Epithelial cell of alveolus of lung (primary cell): ENCODE measurements at places on chromosomes 4 and X. TPM values are rescaled to one million over a fixed set of nuclear protein-coding genes. Genes with fewer than 3 reads are reported as not detected.

The PPP4R3C gene
- not detected in 2 replicates for total RNA-seq

The PNMA6F gene
- total RNA-seq: not detected in 2 replicates

The SH3TC1 gene
- 2.2 and 13.4 TPM in 2 replicates for total RNA-seq

The C4orf17 gene
- total RNA-seq: not detected in 2 replicates

The MXRA5 gene
- 1.9 and 30.0 TPM in 2 replicates for total RNA-seq

The MAGEB10 gene
- not detected in 2 replicates for total RNA-seq

The MBNL3 gene
- total RNA-seq: 3.8 and 6.5 TPM in 2 replicates

The SPIN2B gene
- 3.2 and 17.5 TPM in 2 replicates for total RNA-seq

The ARFIP1 gene
- total RNA-seq: 25.9 and 32.8 TPM in 2 replicates

The FAM184B gene
- not detected in 2 replicates for total RNA-seq

The HTN1 gene
- not detected in 2 replicates for total RNA-seq

The EGFL6 gene
- total RNA-seq: not detected in 2 replicates

The SYTL5 gene
- 0.65 and 1.4 TPM in 2 replicates for total RNA-seq

The MAGEB2 gene
- not detected in 2 replicates for total RNA-seq

The IGSF1 gene
- 0.26 and 0.48 TPM in 2 replicates for total RNA-seq

The FABP2 gene
- total RNA-seq: not detected in 2 replicates

The GAGE12H gene
- not detected in 2 replicates for total RNA-seq

The IRS4 gene
- total RNA-seq: 0.13 TPM in 1 of 2 replicates, not detected in the other

The AKAP14 gene
- not detected in 2 replicates for total RNA-seq

The RAI2 gene
- 0.16 and 0.78 TPM in 2 replicates for total RNA-seq

The PPP2R2C gene
- 0.26 TPM in 1 of 2 replicates, not detected in the other for total RNA-seq

The SLC2A9 gene
- total RNA-seq: 1.8 and 4.1 TPM in 2 replicates

The QDPR gene
- total RNA-seq: 11.1 and 24.4 TPM in 2 replicates

The MAGEA2 gene
- not detected in 2 replicates for total RNA-seq

The MFAP3L gene
- 0.24 and 2.5 TPM in 2 replicates for total RNA-seq

The UNC5C gene
- total RNA-seq: 6.7 and 11.4 TPM in 2 replicates

The IL3RA gene
- total RNA-seq: 0.13 TPM in 1 of 2 replicates, not detected in the other

The UGDH gene
- total RNA-seq: 73.9 and 125 TPM in 2 replicates

The PAGE5 gene
- total RNA-seq: not detected in 2 replicates

The CFP gene
- total RNA-seq: 0.39 and 0.56 TPM in 2 replicates

The H2BW2 gene
- total RNA-seq: not detected in 2 replicates
